Activated T-helper 1 cell treated with anti-CD3 and anti-CD28 coated beads, Interleukin-2, amount 50 U/mL, for 16 hours (primary cell): ENCODE measurements at places on chromosomes 7 and 10.

GRCh38 chr7:155758348-155758747, 53.9 kb downstream of the SHH start:
- no peak for DNase-seq

DNA sequence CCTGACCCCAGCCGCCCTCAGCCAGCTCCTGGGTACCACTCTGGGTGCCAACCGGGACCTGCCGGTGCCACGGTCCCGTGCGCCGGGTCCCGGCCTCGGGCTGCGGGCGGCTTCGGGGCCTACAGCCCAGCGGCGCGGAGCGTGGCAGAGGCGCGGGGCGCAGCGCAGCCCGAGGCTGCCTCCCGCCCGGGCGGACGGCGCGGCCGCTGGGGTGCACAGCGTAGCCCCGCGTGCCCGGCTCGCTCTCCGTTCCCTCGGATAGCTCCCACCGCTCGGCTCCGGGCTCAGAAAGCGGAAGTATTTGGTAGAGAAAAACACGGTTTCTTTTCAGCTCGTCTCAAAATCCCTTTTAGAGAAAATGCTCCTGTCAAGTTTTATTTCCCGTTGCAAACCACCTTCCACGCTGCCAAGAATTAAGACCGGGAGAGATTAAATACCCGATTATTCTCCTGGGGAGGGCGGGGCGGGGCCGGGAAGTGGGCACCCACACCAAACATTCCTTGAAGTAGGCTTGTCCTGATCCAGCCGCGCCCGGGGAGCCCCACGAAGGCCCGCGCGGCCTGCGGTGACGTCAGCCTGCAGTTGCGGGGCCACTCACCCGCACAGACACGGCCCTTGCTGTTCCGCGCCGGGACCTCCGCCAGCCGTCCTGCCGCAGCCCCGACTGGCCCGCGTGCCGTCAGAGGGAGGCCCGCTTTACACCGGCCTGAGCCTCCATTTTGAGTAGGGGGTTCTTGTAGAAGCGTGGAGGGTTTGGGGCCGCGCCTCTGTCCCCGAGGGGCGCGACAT, 7.2 kb downstream of the HOXA13 start:
- DNase-seq = no peak

GRCh38 chr7:130996833-130997231, 262.8 kb upstream of the KLF14 start:
- DNase-seq = no peak

- DNase-seq = no peak
Observed at GRCh38 chr7:29359482-29360093, 165.0 kb downstream of the CHN2 start.

GRCh38 chr7:66778201-66778600, 37.7 kb downstream of the RABGEF1 start:
- DNase-seq = no peak

- DNase-seq = no peak
Observed at GRCh38 chr10:112332022-112332421, 41.9 kb upstream of the ACSL5 start.

GRCh38 chr10:35641676-35642034, 441 bp downstream of the FZD8 start:
- no peak for DNase-seq

DNA sequence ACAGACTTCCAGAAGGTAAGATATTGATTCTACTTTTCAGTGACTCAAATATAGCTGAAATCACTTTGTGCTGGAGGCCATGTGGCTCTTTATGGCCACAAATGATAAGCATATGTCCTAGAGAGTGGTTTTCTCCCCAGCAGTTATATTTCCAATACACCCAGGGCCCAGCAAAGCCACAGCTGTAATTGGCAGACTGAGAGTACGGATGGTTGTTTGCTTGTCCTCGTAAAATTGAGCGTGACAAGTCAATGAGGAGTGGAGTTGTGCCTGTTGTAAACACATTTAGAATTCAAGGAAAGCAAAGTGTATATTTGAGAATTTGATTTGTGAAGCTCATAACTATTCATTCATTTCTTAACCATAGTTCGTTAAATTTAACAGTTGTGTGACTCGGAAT, 201.8 kb downstream of the LHFPL3 start:
- no peak for DNase-seq

DNA sequence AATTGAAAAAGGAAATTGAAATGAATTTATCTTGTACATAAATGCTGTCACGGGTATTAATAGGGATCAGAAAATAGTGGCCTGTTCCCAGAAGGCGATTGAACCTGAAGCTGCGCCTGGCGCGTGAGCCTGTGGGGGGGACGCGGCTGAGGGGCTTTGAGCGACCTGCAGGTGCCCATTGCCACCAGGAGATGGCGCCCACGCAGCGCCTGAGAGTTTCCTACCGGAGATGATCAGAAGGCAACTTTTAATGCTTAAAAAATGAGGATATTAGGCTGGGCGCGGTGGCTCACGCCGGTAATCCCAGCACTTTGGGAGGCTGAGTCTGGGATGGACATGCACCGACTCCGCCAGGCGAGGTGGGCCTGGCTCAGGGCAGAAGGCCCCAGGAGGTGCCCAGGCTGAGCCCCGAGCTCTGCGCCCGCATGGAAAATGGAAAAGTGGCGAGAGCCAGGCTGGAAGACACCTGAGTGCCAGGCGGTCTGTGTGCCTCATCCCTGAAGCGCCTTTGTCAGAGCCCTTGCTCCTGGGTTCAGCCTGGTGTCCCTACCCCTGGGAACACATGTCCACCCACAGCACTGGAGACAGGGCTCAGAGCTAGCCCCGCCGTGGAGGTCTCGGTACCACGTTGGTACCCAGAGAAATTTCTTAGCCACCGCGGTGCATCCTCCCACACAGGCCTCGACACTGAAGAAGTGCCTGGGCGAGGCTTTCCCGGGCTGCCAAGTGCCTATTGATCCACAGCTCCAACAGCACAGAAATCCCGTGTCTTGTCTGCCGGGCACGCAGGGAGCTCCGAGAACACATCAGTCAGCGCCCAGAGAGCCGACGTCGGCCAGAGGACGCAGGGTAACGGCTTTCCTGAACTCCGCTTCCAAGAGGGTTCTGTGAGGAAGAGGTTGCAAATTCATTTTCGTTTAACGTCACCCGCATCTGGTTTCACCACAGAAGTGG, 117.4 kb downstream of the INPP5A start:
- no peak for DNase-seq

DNA sequence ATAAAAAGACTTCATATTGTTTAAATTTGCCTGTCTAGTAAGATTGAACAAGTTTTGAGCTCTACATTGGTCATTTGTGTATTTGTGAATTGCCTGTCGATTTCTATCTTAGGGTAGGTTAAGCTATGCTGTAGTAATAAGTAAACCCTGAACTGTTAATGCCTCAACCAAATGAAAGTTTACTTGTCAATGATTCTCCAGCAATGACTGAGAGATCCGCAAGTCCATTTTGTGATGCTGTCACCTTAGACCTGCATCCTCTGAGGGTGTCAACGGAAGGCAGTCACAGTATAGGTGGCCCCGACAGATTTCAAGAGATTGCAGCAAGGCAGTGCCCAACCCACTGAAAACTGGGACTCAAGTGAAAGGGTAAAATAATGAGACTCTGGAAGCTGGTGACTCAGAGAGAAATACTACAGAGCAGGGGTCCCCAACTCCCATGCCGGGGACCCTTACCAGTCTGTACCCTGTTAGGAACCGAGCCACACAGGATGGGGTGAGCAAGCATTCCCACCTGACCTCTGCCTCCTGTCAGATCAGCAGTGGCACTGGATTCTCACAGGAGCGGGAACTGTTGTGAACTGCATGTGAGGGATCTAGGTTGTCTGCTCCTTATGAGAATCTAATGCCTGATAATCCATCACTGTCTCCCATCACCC, 10.8 kb upstream of the PHYH start:
- no peak for DNase-seq

DNA sequence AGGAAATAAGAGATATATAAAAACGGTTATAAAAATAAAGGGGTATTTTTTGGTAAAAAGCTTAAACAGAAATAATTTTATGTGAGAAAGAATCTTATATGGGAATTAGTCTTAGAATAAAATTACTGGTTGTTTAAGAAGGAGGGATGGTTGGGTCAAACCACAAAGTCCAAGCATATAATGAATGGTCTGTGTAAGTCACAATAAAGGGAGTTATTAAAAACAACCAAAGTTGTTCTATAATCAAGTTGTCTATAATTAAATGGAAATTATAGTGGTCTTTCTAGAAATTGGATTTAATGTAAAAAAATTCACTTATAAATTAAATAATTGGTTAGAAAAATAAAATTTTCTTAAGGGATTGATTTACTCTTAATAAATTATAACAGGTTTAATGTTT, 304.8 kb downstream of the POM121L12 start:
- no peak for DNase-seq

- DNase-seq = no peak
Observed at GRCh38 chr10:10526846-10527245, 490.8 kb upstream of the CELF2 start.

- peak; percentile 24 for DNase-seq
Observed at GRCh38 chr10:6491841-6492609, 88.1 kb downstream of the PRKCQ start.

- no peak for DNase-seq
Observed at GRCh38 chr10:132678436-132679216, 107.3 kb downstream of the NKX6-2 start.

GRCh38 chr7:1666317-1666822, 3.7 kb upstream of the ELFN1 start:
- DNase-seq = no peak

- DNase-seq = no peak
Observed at GRCh38 chr10:11465406-11465805, 146.0 kb downstream of the USP6NL start.

DNA sequence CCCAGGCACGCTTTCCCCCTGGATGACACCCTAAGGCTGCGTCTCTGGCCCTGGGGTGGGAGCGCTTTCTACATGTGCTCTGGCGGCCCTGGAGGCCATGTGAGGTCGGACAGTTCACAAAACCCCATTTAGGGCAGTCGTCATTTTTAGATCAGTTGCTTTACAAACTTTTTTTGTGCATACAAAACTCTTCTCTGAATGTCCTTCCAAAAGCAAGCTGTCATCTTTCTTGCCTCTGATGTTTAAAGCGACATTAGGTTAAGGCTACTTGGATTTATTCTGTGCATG, 5.9 kb downstream of the MAFK start:
- no peak for DNase-seq

DNA sequence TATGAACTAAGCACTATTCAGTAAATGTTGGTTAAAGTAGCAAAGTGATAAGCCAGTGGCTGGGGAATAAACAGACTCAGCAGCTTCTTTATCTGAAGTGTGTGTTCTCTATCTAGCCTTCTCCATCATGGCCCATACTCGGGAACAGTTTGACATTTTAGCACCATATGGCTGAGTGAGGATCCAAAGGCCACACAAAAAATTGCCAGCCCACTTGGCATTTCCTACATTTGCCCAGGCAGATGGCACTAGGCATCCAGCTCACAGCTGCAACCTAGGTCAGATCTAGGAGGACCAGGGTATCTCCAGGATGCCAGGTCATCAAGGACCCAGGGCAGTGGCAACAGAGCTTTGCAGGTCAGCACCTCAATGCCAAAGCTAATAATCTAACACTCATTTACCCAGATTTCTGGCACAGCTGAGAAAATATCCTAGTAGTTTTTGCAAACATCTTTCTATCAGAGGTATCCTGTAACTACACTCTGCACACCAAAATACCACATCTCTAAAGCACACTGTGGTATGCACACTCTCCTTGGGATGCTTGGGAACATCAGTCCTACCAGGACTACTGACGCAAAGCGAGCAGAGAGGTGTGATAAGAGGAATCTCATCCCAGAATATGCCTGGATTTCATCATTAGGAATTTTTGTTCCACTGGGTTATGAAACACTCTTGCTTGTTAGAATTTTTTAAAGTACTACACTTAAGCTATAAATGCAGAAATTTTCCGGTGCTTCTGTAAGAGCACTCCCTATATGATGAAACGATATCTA, 61.7 kb downstream of the DOCK4 start:
- no peak for DNase-seq

GRCh38 chr10:88507826-88508453, 75.2 kb downstream of the RNLS start:
- no peak for DNase-seq

DNA sequence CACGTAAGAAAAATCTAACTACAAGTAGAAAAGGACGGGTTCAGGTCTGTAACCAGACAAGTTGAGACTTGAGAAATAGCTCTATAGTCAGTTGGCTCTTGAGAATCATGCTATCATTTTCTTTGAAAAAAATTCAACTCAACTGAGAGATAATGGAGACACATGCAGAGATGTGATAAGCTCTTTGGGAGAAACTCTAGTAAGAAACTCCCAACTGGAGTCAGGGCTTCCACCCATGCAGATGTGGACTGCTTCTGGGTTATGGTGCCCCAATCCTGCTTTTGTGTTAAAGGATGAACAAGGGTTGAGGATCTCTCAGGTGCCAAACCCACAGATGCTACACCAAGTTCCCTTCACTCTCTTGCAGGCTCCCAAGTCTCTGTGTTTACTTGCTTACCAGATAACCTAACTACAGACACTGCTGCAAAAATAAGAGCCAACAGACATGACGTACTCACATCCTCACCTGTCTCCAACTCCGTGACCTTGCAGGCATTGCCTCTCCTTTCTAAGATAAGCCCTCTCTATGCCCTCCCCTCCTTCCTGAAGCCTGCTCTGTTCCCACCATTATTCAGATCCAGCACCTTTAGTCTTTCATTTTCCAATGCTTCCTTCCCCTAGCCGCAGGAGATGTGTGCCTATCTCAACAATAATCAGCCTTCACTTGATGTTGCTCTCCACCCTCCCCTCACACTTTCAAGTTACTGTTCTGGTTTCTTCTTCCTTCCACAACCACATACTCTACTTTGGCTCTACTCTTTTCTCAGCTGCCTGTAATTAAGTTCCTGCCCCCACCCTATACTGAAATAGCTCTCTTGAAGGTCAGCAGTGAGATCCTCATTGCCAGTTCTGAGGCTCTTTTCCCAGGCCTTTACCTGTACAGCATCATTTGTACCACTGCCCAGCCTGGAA, 130.0 kb downstream of the ICA1 start:
- no peak for DNase-seq

DNA sequence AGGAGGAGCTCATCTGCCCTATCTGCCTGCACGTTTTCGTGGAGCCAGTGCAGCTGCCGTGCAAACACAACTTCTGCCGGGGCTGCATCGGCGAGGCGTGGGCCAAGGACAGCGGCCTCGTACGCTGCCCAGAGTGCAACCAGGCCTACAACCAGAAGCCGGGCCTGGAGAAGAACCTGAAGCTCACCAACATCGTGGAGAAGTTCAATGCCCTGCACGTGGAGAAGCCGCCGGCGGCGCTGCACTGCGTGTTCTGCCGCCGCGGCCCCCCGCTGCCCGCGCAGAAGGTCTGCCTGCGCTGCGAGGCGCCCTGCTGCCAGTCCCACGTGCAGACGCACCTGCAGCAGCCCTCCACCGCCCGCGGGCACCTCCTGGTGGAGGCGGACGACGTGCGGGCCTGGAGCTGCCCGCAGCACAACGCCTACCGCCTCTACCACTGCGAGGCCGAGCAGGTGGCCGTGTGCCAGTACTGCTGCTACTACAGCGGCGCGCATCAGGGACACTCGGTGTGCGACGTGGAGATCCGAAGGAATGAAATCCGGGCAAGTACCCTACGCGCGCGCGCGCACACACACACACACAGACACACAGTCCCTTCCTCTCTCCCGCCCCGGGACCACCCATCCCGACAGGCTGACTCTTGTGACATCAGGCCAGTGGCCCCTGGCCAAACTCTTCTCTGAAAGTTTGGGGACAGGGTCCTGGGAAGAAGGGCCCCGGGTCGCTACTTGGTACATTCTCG, 538 bp downstream of the TRIM8 start:
- DNase-seq = peak; percentile 68

- no peak for DNase-seq
Observed at GRCh38 chr7:102096012-102096332, 190.7 kb upstream of the SH2B2 start.

GRCh38 chr10:126160571-126160970, 227.7 kb downstream of the ADAM12 start:
- DNase-seq = no peak
